Upper lobe of right lung (tissue), 1 donor: ENCODE measurements at places on chromosomes 5 and 9.

GRCh38 chr5:16179511-16179935, at the start of gene MARCHF11:
TSS of gene MARCHF11 (minus strand) at chr5:16179791. CDS start at chr5:16179575, 216 bp downstream.
- DNase-seq: no peak

GRCh38 chr9:5838884-5839571, 6.1 kb upstream of the ERMP1 start:
- no peak for DNase-seq

DNA sequence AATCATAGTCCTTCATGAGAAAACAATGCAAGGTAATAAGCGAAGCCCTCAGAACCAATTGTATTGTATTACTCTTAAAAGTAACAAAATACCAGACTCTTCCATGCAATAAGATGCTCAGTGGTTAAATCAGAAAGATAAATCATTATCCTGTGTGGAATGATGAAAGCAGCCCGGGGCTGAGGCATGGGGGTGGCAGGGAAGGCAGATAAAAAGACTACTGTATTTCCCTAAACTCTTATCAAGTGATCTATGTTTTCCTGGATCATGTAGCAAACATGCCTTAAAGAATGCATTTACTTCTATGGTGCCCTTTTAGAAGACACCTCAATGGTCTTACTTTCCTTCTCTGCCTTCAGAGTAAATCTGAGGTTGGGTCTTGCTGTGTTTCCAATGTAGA, 105.6 kb upstream of the DAPK1 start:
- no peak for DNase-seq

GRCh38 chr5:2142456-2142954, 259.8 kb upstream of the IRX4 start:
- no peak for DNase-seq

DNA sequence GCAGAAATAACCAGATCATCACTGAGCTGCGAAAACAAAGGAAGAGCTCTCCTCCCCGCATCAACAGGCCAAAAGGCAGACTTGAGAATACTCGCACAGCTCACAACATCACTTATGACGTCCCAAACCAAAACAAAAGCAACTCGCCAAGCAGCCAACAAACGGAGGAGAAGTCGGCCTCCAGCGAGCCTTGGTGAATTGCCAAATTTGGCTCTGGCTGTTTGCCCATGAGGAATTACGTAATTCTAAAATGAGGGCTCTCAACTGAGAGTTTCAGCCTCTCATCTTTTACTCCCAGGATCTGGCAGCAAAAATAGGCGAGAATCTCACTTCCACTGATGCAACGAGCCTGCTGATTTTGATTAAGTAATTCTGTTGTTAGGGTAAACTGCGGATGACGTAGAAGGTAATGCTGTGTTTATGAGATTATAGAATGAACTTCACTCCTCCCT, 51.7 kb upstream of the SEMA6A start:
- no peak for DNase-seq

- no peak for DNase-seq
Measured at GRCh38 chr5:96733771-96734500, 71.8 kb downstream of the CAST start.

GRCh38 chr9:136404801-136405136, 4.8 kb upstream of the SNAPC4 start:
- DNase-seq: no peak
